ENCODE measurements at places on chromosomes 16 and 17.

DNA sequence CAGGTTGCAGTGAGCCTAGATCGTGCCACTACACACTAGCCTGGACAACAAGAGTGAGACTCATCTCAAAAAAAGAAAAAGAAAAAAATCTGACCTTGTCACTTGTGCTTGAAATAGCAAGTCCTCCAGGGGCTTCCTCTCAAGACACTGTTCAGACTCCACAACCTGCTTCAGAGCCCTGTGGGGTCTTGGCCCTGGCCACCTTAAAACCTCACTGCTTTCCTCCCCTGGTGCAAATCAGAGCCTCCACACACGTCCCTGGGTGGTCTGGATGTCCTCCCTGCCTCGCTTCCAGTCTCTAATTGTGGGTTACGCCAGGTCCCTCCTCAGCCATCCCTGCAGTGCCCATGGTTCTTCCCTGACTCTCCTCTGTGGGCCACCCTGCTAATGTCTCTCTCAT is 4.7 kb downstream of the ACD start:
- DNase-seq = no peak

DNA sequence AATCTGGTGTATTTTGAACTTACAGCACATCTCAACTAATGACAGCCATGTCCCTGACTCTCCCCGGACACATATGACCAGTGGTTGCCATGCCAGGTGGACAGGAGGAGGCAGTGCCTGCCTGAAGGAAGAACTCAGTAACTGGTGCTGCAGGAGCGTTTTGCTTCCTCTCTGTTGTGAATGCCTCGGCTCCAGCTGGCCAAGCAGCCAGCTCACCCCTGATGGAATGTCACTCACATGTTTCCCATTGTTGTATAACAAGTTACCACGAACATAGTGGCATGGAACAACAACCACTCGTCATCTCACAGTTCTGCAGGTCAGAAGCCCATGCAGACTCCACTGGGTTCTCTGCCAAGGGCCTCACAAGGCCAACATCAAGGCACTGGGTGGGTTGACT is 20.1 kb upstream of the IRF8 start:
- no peak for DNase-seq

- DNase-seq = no peak
Observed at GRCh38 chr16:30786115-30786935, 680 bp downstream of the ZNF629 start.

DNA sequence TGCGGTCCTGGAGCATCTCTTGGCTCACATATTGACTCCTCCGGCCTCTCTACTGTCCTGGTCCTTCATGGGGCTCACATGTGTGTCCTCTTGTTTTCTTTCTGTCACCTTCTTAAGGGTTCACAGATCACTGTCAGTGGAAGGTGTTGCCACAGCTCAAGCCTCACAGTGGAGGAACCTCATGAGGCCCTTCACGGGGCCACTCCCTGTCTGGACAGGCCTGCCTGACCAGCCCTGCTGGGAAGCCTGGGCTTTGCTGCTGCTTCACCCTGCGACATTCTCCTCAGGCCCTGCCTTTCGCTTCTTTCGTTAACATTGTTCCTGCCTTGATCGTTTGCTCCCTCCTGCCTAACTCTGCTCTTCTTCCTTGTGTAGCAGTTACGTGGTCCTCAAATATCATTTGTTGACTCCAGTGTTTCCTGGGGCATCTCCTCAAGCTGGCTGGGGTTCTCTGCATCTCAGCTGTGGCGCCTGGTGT is 55.9 kb downstream of the WDR45B start:
- no peak for DNase-seq

GRCh38 chr17:14092808-14093207 is 23.5 kb downstream of the COX10 start:
- DNase-seq = no peak

GRCh38 chr17:37512442-37513068 is 22.9 kb downstream of the DUSP14 start:
- DNase-seq = no peak

DNA sequence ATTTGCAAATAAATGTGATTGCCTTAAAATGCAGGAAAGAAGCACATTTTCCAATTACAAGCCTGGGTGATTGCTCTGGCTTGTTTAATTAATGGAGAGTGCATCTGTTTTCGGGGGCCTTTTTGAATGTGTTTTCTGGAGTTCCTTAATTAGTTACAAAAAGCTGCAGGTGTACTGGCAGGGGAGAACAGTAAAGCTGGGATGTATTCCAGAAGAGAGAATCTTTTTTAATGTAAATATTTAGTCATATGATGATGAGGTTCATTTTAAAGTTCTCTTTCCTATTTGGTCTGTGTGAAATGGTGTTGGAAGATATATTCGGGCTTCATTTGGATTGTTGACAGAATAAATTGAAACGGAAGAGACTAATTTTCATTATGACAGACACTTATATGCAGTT is 70.9 kb upstream of the N4BP1 start:
- no peak for DNase-seq

DNA sequence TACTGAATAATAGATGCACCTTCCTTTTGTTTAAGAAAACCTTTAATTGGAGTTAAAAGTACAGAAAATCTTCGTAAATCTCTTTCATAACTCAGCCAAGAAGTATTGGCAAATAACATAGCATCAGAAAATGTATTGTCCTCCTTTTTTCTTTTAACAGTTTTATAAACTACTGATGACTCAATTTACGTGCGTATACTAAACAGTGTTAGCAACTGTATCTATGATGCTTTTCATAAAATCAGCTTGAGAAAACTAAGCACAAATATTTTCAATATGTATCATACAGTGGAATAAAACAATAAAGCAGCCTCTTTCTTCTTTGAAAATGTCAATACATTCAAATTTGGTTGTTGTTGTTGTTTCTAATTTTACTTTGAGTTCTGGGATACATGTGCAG is 88.6 kb downstream of the STXBP4 start:
- no peak for DNase-seq

- no peak for DNase-seq
Observed at GRCh38 chr16:1394367-1394951, 20.0 kb downstream of the UNKL start.

GRCh38 chr16:15533386-15533785 is 99.0 kb downstream of the BMERB1 start:
- no peak for DNase-seq

- no peak for DNase-seq
Observed at GRCh38 chr17:57357830-57358430, 101.6 kb downstream of the MSI2 start.

GRCh38 chr16:27269300-27270150 is 953 bp upstream of the NSMCE1 start:
- no peak for DNase-seq

DNA sequence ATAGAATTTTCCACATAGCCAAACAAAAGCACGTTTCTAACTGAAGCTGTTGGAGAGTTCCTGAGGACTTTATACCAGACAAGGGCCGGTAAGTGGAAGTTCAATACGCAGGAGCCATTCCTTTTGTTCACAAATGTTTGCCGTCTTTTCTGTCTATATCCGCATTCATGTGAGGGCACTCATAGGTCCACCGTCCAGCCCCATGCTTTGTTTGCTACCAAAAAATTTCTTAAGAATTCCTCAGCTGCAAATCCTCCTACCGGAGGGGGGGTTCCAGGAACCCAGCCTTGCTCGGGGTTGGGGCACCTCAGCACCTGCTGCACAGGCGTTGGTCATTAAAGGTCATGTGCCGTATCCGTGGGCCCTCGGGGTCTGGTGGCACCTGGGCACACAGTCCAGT is 276.8 kb downstream of the SEC14L1 start:
- no peak for DNase-seq

DNA sequence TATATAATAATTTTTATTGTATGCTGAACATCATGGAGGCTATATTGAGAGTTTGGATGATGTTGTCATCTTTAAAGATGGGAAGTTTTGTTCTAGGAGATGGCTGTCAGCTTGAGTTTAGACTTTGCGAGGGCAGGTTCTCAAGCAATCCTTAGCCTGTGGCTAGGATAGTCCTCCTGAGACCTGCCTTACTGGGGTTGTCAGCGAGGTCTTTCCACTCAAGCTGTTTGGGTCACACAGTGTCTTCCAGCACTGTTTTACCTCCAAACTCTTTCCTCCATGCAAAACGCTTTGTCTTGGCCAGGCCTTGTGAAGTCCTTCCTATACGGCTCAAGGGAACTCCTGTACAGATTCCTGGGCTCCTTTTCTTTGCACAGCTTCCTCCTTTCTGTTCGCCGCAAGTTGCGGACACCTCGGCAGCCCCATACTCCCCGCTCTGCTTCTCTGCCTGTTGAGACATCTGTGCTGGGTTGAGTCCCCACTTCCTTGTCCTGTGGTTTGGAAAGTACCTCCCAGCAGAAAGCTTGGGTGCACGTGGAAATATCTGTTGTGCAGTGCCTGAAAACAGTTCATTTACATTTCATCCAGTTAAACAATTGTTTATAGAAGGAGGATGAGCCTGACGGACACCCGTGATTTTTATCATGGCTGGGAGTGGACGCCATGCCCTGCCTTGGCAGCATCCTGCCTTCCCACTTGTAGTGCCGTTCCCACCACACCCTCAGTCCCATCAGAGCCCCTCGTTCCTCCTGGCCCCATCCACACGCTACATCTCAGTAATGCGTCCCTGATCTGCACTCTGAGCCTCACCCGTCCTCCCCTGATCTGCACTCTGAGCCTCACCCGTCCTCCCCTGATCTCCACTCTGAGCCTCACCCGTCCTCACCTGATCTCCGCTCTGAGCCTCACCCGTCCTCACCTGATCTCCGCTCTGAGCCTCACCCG is 55.0 kb upstream of the CBFA2T3 start:
- no peak for DNase-seq

DNA sequence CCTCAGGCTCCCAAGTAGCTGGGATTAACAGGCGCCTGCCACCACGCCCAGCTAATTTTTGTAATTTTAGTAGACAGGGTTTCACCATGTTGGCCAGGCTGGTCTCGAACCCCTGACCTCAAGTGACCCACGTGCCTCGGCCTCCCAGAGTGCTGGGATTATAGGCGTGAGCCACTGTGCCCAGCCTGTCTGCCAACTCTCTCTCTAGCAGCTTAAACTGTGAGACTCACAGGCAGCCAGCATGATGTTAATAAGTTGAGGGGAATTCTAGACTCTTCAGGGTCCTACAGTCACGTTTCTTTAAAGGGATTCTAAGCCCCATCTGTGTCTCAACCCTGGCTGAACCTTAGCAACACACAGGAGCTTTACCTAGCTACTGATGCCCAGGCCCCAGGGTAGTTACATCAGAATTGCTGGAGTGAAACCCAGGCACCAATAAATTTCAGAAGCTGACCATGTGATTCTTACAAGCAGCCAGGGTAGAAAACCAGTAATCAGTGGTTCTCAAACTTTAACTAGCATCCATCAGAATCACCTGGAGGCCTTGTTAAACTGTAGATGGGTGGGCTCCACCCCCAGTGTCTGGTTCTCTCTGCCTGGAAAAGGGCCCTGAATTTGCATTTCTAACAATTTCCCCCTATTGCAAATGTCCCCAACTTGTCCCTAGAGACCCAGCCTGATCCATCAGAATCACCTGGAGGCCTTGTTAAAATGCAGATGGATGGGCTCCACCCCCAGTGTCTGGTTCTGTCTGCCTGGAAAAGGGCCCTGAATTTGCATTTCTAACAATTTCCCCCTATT is 30.7 kb downstream of the GPRC5B start:
- no peak for DNase-seq

DNA sequence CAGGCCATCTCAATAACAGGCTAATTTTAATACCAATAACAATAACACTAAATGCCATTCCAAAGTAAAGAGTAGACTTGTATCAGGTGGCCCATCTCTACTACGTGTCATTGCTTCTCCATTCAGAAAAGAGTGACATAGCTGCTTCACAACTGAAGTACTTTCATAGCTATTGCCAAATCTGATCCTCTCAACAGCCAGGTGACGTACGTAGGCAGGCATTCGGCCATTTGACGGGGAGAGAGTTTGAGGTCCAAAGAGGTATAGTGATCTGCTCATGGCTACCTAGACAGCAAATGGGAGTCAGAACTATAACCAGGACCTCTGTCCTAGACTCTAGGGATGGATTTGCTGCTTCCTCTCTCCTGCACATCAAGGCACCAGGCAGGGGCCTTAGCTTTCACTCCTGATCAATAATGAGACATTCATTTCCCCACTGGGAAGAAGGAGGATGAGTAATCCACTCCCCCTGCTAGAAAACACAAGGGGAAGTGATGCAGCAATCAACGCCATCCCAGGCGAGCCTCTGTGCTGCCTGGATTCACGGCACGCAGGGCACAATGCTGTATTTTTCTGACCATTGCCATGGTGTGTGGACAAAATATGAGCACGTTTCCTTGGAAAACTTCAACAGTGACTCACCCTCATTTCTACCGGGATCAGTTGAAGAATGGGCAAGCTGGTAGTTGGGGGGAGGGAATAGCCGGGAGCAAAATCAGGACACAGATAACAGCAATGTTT is 80.9 kb downstream of the SPACA3 start:
- no peak for DNase-seq

GRCh38 chr16:18800775-18801144 is 589 bp downstream of the ARL6IP1 start:
- no peak for DNase-seq

DNA sequence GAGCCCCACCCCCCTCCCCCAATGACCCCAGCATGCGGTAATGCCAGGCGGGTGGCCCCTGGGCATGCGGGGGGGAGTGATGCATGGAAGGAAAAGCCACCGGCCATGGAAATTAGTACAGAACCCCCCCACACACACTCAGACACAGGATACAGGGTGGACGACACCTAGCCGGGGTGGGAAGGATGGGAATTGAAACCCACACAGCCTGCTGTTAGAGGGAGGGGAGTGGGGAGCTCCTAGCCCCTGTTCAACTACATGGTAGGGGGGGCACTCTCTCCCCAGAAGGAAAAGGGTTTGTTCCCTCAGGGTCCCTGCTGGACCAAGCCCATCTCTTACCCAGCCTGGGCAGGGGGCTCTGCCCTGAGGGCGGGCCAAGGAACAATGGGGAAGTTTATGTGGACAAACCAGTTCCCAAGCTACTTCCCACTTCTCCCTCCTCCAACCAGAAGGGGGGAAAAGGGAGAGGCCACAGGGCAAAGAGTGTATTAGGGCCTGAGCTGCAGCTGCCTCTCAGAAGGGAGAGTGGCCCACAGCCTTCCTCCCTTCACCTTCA is 5.2 kb downstream of the TMUB2 start:
- DNase-seq = no peak

- DNase-seq = no peak
Observed at GRCh38 chr16:86865851-86866662, 287.7 kb downstream of the FOXL1 start.

DNA sequence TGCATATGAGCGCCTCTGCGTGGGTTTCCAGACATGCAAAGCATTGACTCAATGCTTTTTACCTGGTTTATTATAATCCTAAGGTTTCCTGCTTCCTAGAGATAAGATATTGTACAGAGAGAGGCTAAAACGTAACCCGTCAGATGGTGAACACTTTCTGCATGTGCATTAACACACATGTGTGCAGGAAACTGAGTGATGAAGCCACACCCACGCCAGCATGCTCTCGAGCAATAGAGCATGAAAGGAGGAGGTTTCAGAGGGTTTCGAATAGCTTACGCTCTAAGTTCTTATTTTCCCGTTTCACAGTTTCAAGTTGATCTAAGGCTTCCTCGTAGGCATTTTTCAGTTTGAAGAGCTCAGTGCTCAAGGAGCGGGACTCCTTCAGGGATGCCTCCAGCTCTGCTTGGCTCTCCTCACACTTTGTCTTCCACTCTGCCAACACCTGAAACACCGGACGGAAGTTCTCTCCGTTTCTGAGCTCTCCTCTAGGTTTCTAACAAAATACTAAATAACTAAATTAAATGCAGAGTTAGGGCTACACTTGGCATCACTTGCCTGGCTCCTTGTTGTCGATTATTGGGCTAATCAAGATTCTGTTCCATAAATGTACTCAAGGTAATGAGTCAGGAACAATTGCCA is 23.2 kb downstream of the MYH3 start:
- no peak for DNase-seq

All from iPS DF 6.9 (cell line).